NCI-H345 (cell line): ENCODE measurements at places on chromosomes 13 and 19.

- DNase-seq: no peak
Observed at GRCh38 chr13:112159575-112160547, 92.9 kb downstream of the SOX1 start.

DNA sequence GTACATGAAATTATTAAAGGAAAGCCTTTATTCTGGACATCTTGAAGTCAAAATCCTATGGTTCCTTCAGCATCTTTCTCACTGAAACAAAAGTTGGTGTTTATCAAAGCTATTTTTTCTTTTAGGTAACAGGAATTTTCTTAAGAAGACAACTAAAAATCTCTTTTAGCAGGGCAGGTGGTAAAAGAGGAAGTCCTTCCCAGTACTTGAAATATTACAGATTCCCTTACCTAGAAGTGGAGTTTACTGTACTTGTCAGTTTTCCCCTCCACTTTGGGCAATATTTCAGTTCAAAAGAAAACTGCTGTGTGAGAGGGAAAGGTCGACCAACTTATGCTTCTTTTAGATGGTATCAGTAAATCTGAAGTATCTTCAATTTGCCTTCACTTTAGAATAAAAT lies 64.3 kb upstream of the TDRD3 start:
- DNase-seq: no peak

- DNase-seq: peak; percentile 59
Observed at GRCh38 chr19:42052241-42052863, 17.7 kb downstream of the GRIK5 start.

DNA sequence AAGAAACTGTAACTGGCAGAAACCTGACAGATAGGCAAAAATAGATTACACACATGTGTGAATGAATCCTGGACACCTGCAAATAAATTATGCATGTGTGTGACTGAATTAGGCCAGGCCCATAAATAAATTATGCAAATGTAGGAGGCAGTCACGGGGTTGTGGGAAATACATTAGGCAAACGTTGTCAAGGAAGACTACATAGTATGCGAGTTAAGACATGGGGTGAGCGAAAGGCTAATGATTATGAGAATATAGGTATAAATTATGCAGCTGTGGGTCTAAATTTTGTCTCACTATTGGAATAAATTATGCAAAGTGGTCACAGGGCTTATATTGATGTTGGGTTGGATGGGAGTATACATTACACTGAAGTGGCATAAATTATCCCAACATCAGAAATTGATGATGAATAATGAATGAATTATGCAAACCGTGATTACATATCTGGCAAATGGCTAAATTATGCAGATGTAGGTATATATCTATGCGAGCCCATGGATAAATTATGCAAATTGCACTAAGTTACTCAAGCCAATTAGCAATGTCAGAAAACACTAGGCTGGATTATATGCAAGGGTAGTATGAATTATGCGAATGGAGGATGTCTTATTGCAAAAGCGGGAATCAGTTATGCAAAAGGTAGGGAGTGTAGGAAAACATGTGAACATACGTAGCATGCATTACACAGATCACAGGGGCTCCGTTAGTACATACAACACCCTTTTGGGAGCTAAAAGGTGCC lies 6.8 kb downstream of the SLC8A2 start:
- no peak for DNase-seq

DNA sequence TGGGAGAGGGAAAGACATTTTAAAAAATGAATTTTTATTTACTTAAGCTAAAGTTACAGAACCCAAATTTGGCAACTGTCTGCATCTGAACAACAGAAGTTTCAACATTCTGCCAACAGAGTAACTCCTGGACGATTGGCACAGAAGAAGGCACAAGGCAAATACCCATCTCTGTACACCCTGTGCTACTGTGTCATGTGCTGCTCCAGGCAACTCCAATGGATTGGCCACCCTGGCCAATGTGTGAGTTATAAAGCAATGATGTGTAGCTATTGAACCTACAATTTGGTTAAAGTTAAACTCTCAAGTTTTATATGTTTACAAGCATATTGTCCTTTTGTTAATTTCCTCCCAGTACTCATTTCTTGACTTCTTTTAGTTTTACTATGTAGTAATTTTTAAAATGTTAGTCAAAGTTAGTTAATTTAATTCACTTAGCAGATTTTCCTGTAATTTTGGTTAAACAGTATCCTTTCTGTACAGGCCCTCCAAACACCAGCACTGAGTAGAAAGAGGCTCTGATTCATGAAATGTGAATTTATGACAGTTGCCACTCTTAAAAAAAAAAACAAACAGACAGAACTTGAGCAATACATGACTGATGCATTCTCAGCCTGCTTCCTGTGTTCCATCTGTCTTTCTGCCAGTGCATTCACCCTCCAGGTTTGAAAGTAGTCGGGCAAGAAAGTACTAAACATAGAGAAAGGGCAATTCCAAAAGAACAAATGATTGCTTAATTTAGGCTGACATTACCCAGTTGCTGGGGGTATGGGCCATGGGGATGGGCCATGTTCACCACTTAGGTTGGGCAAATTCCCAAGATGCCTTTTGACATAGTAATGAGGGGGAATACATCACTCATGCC lies 5.9 kb downstream of the STARD13 start:
- DNase-seq: no peak

GRCh38 chr19:51799034-51799773 lies 4.2 kb downstream of the FPR3 start:
- no peak for DNase-seq

- DNase-seq: no peak
Observed at GRCh38 chr13:31853643-31854326, 114.5 kb downstream of the RXFP2 start.

GRCh38 chr19:39506944-39507714 lies 7.8 kb upstream of the SELENOV start:
- DNase-seq: peak; percentile 80
